ENCODE measurements at places on chromosomes 2 and 18.

DNA sequence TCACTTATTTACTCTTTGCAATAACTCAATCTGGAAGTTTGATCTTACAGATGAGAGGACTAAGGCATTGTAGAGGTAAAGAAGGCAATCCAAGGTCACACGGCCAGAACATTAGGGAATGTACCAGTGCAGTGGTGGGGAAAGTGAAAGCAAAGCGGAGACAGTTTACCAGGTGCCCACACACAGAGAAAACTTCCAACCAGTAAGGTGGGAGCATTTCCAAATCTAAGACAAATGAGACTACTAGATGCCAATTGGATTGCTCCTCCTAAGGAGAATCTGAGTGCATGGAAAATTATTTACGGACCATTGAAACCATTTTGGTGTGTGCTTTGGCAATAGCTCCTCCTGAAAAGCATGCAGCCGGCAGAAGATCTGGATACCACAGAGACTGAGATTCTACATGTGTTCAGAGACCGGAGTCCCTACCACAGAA is 34.9 kb downstream of the SLC20A1 start:
- DNase-seq: no peak

DNA sequence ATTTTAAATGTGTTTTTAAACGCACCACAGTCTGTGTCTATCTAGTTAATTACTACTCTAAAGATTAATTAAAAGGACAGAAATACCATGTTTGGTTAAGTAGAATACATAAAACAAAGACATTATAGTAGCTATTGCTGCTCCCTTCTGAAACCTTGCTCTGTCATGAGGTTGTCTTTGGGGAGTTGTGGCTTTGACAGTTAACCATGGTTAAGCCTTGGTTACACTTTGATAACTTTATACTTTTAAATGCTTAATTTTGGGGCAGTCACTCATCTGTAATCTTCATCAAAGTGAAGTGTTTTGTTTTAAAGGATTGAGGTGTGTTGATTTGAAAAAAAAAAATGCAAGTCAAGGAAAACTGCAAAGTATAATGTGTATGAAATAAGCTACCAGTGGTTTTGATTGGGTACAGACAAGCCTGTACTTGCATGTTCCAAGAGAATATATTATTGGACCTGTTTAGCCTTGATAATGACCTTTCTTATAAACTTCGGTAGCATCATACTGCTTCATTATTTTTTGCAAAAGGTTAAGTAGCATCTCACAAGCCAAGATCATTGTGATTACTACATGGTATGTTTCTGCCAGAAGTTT is 29.8 kb upstream of the TBR1 start:
- no peak for DNase-seq

- no peak for DNase-seq
Measured at GRCh38 chr18:5214583-5215351, 17.7 kb upstream of the AKAIN1 start.

DNA sequence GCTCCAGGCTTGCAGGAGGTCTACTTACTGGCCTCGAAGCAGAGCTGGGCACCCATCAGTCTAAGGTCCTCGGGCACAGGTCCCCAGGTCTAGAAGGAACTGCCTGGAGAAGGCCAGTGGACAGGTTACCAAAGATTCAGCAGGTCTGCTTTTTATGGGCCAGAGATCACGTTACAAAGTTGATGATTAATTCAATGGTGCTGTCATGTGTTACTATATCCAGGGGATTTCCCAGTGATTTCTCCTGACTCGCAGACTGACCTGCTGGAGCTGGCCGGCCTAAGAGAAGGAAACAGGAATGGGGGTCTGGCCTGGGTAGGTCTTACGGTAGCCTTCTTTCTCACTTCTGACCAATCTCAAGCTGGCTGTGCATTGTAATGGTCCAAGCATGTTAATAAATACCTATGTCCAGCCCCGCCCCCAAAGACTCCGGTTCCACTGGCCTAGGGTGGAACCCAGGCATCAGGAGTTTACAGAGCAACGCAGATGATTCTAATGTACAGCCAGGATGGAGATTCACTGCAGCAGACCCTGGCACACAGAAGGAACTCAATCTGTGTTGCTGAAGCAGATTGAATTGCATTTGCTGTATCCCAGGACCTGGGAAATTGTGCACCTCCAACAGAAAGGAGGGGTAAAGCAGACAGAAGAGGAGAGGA is at the start of gene NEURL3:
NEURL3 (minus strand) TSS at position 127 of the 659 bp plus-strand sequence; CDS start at position 56, 71 bp downstream.
- no peak for DNase-seq

- DNase-seq: no peak
Measured at GRCh38 chr2:124646166-124646815, 621.2 kb downstream of the CNTNAP5 start.

DNA sequence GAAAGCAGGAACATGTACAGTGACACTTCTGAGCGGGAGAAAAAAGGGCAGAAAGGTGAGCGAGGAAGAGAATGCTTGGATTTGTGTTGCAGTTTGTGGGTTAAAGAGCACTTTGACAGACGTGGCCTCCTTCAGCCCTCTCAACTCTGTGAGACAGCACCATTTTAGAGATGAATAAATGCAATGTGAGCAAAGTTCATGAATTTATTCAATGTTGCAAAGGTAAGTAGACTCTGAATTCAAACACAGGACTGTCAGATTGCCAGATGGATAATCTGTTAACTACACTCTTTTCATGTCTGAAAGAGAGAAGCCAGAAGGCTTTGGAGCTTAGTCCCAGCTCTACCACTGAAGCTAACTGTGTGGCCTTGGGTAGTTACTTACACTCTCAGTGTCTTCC is 47.7 kb downstream of the BOD1L2 start:
- DNase-seq: peak; percentile 23

DNA sequence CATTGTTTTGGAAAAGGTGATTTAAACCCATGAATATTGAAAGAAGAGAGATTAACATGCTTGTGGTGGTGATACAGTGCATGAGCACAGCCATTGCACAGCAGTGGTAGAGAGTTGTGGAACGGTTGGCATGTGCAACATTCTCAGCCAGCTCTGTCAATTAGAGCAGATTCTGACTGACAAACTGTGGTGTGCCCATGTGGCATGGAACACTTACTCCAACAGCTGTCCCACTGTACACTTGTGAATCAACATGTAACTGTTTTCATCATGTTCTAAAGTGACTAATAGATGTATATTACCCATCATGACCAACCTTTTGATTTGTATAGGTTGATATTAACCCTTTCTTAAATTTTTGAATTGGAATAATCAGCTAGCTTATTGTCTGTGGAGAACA is 55.6 kb downstream of the PKP4 start:
- DNase-seq: no peak

DNA sequence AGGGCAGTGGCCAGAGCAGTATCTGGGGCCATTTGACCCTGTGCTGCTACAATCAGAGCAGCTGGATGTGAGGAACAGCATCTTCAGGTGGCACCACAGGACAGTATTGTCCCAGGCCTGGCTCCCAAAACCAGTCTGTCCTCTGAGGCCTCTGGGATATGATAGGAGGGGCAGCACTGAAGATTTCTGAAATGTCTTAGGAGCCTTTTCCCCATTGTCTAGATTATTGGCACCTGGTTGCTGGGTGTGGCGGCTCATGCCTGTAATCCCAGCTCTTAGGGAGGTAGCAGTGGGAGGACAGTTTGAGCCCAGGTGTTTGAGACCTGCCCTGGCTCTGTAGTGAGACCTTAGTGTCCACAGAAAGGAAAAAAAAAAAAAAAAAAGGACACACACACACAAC is 270.6 kb upstream of the FBXO11 start:
- no peak for DNase-seq

- DNase-seq: no peak
Measured at GRCh38 chr2:15931319-15931890, 8.9 kb upstream of the MYCN start.

Data from erythroblast (primary cell).